ENCODE measurements at places on chromosomes 4 and X.

DNA sequence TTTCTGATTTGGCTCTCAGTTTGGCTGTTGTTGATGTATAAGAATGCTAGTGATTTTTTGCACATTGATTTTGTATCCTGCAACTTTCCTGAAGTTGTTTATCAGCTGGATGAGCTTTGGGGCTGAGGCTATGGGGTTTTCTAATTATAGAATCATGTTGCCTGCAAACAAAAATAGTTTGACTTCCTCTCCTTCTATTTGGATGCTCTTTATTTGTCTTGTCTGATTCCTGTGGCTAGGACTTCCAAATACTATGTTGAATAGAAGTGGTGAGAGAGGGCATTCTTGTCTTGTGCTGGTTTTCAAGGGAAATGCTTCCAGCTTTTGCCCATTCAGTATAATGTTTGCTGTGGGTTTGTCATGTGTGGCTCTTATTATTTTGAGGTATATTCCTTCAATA, 734.7 kb upstream of the FAM241A start:
- DNase-seq, result no peak

DNA sequence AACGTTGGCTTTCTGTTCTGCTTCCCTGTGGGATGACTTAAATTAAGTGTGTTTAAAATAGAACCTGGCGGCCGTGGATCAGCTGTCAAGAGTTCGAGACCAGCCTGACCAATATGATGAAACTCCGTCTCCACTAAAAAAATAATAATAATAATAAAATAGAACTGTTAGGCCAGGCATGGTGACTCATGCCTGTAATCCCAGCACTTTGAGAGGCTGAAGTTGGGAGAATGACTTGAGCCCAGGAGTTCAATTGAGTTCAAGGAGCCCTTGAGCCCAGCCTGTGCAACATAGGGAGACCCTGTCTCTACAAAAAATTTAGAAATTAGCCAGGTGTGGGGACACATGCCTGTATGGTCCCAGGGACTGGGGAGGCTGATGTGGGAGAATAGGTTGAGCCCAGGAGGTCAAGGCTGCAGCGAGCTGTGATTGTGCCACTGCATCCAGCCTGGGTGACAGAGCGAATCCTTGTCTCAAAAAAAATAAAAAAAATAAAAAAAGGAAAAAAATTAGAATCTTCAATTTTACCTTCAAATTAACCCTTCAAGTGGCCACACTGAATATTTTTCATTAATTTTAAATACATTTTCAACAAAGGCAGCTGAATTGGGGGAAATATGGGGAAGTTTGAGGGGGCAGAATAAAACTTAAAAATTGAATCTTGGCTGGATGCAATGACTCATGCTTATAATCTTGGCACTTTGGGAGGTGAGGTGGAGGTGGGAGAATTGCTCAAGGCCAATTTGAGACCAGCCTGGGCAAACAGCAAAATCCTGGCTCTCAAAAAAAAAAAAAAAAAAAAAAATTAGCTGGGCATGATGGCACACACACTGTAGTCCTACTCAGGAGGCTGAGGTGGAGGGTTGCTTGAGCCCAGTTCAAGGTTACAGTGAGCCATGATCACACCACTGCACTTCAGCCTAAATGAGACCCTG, 31.8 kb upstream of the HSD17B13 start:
- no peak for DNase-seq

DNA sequence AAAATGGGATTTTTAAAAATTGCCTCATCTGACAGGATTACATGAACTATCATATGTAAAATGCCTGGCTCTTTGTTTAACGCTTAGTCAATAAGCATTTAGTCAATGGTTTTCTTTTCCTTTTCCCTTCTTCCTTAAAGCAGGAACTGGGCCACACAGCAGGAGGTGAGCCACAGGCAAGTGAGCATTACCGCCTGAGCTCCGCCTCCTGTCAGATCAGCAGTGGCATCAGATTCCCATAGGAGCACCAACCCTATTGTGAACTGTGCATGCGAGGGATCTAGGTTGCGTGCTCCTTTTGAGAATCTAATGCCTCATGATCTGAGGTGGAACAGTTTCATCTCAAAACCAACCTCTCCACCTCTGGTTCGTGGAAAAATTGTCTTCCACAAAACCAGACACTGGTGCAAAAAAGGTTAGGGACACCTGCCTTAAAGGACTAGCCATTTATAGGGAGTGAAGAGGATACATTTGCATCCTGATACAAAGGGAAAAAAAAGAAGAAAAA, 306.1 kb downstream of the FBXW7 start:
- DNase-seq, result no peak

DNA sequence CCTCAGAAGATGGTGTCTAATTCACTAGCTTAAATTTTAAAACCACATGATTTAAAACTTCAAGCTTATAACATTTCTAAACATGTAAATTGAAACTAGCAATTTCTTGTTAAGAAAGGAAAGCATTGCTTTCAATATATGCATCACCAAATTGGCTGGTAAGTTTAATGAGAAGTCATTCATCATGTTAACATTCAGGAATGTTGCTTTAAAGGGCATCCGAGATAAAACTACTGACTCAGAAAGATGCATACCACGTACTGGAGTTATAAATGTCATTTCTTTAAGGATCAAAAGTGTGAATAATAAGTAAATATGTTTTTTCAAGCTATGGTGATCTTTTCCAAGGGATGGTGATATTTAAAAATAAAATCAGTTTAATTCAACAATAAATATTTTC, 83.3 kb upstream of the VCX2 start:
- DNase-seq, result no peak

GRCh38 chr4:79848329-79848728, 224.7 kb downstream of the ANTXR2 start:
- no peak for DNase-seq

DNA sequence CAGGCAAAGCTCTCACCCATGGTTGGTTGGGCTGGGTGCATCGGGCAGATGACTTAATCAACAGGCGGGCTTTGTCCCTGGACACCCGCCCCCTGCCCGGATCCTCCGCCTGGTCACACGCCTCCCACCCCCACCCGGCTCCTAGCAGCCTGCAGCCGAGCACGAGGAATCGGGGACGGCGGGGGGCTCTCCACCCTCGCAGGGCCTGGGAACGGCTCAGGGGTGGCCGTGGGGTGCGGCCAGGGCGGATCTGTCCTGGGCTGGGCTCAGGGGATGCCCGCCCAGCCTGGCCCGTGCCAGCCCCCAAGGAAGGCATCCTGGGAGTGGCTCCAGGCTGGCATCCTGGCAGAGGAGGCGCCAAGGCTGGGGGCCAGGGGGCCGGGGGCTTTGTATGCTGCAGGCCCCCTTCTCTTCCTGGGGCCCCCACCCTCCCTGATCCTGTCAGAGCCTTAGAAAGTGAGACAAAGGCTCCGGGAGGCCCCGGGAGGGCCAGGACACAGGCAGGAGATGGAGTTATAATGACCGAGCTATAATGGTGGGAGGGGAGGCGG, 32.5 kb upstream of the FGFR3 start:
- DNase-seq, result no peak

DNA sequence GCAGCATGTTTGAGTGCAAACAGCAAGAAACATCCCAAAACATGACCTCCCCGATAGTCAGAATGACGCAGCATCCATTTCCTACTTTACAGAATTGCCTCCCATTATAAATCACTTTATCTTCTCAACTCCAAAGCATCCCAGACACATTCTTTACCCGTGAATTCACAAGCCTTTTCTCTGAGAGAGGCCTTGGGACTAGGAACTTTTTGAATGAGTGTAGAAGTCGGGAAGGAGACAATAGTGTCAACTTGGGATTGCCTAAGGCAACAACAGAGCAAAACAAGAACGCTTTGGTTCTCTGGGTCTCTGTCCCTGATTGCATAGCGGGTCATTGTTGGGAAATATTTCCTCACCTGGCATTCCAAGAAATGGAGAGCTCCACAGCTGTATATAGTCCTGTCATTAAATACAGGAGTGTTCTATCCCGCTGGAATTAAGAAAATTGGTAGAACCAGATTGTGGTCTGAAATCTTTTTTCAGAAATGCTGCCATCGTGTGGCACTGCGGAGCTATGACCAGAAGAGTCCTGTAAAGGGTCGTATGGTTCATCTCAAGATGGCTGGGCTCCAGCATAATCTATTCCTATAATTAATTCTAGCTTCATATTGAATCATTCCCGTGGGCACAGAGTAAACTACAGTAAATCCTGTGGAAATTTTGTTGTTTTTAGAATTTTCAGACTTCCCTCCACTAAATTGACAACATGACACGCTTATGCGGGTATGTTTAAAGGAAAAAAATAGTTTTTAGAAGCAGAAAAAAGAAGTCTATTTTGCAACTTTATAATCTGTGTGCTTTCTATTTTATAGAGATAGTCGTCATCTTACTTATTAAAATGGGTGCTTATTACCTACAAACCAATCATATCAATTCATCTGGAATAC, 2.0 kb upstream of the SPP1 start:
- peak; percentile 26 for DNase-seq

DNA sequence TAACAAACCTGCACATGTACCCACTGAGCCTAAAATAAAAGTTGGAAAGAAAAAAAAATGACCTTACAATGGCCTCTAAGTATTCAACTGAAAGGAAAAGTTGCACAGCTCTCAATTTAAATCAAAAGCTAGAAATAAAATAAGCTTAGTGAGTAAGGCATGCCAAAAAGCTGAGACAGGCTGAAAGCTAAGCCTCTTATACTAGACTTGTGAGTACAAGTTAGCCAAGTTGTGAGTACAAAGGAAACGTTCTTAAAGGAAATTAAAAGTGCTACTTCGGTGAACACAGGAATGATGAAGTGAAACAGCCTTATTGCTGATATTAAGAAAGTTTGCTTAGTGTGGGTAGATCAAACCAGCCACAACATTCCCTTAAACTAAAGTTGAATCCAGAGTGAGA, 707.9 kb upstream of the PITX2 start:
- no peak for DNase-seq

GRCh38 chrX:77346859-77347258, 100.3 kb upstream of the FGF16 start:
- DNase-seq, result no peak

DNA sequence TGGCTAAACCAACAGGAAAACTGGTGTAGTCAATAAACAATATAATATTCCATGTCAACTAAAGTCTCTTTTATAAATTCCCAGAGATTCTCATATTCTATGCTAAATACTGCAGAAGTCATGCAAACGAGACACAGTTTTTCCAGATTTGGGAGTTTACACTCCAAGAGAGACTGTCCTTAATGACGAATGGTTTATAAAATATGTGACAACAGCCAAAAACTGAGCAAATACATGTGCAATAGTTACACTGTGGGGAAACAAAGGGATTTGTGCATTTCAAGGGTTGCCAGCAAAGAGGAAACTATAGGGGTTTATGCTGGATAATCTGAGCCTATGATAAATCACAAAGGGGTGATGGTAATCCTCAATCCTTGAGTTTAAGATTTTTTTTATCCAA, 75.7 kb downstream of the GPC4 start:
- DNase-seq, result no peak

- no peak for DNase-seq
These were observed 346.1 kb downstream of the GBA3 start for GRCh38 chr4:23038626-23039491.

DNA sequence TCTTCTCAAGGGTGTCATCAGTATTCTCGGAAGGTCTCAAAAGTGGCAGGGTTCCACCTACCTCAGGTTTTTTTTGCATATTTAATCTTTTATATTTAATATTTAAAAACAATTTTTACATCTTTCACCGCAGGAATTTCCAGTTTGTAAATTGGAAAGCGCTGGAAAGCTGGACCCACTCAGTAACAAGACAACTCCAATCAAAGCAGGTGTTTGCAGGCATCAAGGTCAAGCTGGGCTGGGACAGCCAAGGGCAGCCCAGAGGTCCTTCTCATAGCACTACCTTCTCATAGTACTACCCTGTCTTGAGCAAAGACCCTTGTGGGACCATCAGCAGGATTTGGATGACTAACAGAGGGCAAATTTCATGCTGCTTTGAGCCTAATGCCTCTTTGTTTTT, 160.1 kb downstream of the TET2 start:
- DNase-seq, result no peak

All from hindlimb muscle (tissue), 1 donor.